ENCODE measurements at places on chromosomes 6 and 20.

DNA sequence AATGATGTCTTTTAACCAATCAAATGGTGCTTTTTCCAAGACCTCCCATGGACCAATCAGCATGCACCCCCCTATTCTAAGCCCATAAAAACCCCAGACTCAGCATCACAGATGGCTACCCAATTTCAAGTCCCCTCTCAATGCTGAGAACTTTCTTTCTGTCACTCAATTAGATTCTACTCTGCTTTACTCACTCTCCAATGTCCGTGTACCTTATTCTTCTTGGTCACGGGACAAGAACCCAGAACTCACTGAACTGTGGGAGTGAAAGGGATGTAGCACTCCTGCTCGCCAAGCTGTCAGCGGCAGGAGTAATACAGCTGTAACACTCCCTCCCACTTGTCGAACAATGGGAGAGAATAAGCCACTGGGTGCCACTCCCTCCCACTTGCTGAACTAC lies 20.8 kb upstream of the MAP7 start:
- DNase-seq: no peak

DNA sequence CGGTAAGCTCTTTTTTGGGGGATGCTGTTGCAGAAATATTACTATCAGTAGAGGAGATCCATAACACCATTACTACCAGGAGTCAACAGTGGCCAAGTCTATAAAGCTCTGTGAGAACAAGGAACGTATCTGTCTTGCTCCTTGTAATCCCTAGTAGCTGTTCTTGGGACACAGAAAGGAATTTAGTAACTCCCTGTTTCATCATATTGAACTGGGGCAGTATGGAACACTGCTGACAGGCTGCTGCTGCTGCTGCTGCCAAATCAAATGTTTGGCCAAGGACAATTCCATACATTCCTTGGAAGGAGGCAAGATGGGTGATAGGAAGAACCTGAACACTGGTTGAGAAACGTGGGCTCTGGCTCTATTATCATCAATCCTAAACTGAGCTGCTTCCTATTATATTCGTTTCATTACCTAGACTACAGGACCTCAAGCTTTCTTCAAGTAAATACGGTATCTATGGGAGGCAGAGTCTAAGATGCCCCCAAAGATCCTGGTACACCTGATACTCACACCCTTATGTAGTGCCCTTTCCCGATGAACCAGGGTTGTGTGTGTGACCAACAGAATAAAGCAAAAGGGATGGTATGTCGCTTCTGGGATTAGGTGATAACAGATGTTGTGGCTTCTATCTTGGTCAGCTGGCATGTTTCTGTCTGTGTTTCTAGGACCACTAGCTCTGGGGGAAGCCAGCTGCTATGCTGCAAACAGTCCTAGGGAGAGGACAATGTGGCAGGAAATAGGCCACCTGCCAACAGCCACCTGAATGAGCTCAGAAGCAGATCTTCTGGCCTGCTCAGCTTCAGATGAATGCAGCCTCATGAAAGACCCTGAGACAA lies 39.5 kb downstream of the ELOVL5 start:
- DNase-seq: no peak

GRCh38 chr6:142935553-142936517 lies 9.1 kb downstream of the HIVEP2 start:
- DNase-seq: peak; percentile 7

DNA sequence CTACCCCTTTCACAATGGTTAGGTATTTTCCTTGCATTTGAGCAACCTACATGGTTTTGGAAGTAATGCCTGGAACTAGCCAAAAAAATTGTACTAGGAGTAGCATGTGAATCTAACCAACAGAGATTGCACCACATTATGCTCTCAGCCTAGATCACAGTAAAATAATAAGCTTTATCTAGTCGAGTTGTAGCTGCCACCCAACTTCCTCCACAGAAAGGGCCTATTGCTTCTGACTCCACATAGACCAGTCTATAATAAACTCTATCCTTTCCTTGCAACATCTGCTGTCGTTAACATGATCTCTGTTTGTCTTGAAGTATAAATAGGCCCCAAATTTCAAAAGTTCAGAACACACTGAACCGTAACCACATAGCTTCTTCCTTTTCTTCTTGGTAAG lies 375.5 kb downstream of the PKHD1 start:
- DNase-seq: no peak

DNA sequence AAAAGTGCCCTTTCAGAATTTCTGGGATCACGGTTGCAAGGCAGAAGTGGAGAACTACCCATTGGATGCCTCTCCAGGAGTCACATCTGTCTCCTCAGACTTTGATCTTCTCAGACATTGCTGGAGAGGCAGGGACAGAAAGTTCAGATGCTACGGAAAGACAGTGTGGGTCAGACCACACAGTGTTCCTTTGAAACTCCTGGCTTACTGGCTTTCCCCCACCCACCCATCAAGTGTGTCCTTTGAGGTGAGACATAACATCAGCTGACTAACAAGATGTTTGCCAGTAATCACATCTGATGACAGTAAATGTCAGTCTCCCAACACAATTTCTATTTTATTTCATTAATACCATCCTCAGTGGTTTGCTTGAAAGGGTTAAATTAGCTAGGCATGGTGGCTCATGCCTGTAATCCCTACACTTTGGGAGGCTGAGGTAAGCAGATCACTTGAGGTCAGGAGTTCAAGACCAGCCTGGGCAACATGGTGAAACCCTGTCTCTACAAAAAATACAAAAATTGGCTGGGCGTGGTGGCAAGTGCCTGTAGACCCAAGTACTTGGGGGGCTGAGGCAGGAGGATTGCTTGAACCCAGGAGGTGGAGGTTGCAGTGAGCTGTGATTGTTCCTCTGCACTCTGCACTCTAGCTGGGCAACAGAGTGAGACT lies 67.2 kb upstream of the SNX9 start:
- DNase-seq: peak; percentile 74

DNA sequence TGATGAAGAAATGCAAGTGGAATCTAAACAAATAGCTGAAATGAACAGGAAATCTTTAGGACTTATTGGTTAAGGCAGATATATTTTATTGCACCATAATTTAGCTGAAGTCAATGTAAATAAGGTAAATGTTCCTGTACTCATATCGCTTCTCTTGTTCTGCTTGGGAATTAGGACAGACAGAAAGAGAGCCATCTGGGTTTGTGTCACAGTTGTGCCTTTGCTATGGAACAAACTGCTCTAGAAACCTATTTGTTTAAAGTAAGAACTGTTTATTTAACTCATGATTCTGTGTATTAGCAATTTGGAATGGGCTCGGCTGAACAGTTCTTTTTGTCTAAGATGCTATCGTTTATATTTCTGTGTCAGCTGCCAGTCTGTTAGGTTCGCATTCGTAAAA lies 143.8 kb upstream of the KHDRBS2 start:
- DNase-seq: no peak

DNA sequence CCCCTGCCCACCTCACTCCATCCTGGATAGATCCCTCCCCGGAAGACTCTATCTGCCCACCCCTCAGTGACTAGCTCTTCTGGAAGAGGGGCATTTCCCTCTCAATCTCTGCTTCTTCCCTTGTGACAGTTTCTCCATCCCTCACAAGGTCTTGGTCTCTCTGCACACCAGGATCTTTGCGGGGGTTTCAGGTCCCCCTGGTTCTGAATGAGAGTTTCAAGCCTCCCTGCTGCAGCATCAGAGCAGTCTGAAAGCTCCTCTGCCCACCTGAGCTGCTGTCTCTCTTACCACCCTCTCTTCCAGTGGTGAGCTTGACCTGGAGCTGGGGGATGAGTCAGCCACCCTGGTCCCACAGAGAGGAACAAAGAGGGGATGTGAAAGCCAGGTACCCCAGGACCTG lies 24.4 kb downstream of the TNXB start:
- DNase-seq: no peak

DNA sequence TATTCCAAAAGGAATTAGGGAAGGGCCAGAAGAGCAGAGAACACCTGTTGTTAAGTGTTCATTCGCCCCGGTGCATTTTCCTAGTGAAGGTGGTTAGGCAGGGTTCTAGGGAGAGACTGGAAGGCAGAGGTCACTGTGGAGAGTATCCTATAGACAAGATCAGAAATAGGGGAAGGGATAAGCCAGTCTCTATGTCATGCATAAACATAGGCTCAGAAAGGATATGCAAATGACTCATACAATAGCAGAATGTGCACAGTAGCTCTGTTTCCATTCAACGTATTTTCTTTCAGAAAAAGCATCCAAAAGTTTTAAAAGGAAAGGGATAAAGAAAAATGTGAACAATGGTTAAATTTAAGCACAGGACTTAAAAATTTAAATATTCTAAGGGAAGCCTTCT lies 47.4 kb downstream of the BMP6 start:
- no peak for DNase-seq

DNA sequence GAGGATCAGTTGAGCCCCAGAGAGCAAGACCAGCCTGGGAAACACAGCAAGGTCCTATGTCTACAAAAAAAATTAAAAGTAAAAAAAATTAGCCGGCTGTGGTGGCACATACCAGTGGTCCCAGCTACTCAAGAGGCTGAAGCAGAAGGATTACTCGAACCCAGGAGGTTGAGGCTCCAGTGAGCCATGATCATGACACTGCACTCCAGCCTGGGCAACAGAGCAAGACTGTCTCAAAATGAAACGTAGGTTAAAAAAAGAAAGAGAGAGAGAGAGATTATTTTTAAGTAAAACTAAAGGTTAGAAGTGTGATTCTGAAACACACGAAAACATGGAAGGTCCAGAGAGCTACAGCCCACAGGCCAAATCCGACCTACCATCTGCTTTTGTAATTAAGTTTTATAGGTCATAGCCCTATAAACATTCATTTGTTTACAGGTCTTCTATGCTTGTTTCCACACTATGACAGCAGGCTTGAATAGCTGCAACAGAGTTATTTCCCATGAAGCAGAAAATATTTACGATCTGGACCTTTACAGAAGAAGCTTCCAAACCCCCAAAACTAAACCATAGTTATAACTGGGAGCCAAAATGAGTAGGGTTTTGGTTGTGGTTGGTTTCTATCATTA lies 279.7 kb downstream of the GMDS start:
- DNase-seq: no peak

All from stimulated activated CD4-positive, alpha-beta T cell treated with anti-CD3 and anti-CD28 coated beads, Interleukin-4, amount 100 ng/mL, for 48 hours (primary cell).